Heart left ventricle (tissue), 16 donors: ENCODE measurements at places on chromosomes 4 and X. TPM values are rescaled to one million over a fixed set of nuclear protein-coding genes. Genes with fewer than 3 reads are reported as not detected.

- no peaks in the 10 kb centered on the region for H3K27me3 ChIP-seq
- no peaks in the 10 kb centered on the region for H3K4me1 ChIP-seq
- H3K27ac ChIP-seq = no peak overlapping the region
- no peak for DNase-seq
Measured at GRCh38 chr4:129138810-129139496, 43.0 kb downstream of the C4orf33 start.

DNA sequence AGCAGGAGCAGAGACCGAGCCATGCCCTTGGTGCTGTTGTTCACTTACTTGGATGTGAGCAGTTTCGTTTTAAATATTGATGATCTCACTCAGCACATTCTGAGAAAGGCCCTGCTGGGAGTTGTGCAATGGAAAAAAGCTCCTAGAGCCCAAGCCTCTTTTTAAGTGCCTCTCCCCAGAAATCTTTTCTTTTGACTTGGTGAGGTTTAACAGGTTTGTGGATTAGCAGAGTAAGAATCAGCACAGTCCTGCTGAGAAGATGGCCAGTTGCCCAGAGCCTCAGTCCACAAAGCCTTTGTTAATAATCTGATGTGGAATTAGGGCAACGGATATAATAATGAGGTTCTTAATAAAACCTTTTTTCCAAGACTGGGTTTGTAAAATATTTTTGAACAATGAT, 157.5 kb upstream of the ATP6AP2 start:
- no peak overlapping the region for H3K4me3 ChIP-seq
- H3K36me3 ChIP-seq = no peaks in the 10 kb centered on the region
- H3K27me3 ChIP-seq = no peaks in the 10 kb centered on the region
- DNase-seq = no peak
- H3K27ac ChIP-seq = no peak overlapping the region

- no peak for DNase-seq
- H3K27ac ChIP-seq = peak overlapping the region; percentile 43
- no peaks in the 10 kb centered on the region for H3K27me3 ChIP-seq
- peaks cover 5% of the 10 kb centered on the region for H3K4me1 ChIP-seq
- H3K36me3 ChIP-seq = peaks cover 14% of the 10 kb centered on the region
- no peak overlapping the region for H3K4me3 ChIP-seq
Measured at GRCh38 chr4:107858158-107858742, 33.5 kb downstream of the SGMS2 start.

GRCh38 chrX:137746289-137746688, 180.4 kb downstream of the ZIC3 start:
- H3K27ac ChIP-seq = no peak overlapping the region
- H3K4me3 ChIP-seq = no peak overlapping the region
- DNase-seq = no peak
- no peaks in the 10 kb centered on the region for H3K36me3 ChIP-seq

Gene HNRNPH2
- total RNA-seq = 50.8 TPM
